Fibroblast of skin of scalp (primary cell): ENCODE measurements at places on chromosomes 5 and 9.
A peak's percentile ranks its signal among the peaks of the same experiment; 100 is the strongest.

GRCh38 chr5:160496784-160497183, 75.1 kb downstream of the PTTG1 start:
- peak; percentile 46 for DNase-seq

GRCh38 chr5:146758938-146759337, 119.6 kb downstream of the PPP2R2B start:
- no peak for DNase-seq

DNA sequence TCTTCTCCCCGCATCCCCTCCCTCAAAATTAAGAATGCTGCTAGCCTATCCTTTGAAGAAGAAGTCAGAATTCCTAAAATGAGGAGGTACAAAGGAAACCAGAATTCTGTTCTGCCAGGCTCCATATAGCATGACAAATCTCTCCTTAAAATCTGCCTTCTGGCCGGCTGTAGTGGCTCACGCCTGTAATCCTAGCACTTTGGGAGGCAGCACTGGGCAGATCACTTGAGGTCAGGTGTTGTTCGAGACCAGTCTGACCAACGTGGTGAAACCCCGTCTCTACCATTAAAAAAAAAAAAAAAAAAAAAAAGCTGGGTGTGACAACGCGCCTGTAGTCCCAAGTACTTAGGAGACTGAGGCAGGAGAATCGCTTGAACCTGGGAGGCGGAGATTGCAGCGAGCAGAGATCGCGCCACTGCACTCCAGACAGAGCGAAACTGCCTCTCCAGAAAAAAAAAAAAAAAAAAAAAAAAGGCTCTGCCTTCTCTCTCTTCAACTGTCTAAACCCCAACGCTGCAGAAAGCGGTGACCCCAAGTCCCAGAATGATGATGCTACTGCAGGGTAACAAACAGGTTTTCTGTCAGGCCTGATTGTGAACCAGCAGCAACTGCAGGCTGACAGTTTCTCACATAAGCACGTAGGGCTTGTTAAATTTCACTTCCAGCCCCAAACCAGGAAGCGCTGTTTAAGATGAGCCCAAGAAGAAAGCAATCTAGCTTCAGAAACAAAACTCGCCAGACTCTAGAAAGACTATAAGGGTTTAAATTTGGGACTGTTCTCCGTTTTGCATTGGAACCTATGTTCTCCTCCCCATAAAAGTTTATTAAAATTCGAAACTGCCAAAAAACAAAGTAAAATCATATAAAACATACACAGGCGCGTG, 963 bp upstream of the CAST start:
- DNase-seq = peak; percentile 56

- peak; percentile 55 for DNase-seq
These were observed 10.2 kb upstream of the TIFAB start for GRCh38 chr5:135462304-135462703.

DNA sequence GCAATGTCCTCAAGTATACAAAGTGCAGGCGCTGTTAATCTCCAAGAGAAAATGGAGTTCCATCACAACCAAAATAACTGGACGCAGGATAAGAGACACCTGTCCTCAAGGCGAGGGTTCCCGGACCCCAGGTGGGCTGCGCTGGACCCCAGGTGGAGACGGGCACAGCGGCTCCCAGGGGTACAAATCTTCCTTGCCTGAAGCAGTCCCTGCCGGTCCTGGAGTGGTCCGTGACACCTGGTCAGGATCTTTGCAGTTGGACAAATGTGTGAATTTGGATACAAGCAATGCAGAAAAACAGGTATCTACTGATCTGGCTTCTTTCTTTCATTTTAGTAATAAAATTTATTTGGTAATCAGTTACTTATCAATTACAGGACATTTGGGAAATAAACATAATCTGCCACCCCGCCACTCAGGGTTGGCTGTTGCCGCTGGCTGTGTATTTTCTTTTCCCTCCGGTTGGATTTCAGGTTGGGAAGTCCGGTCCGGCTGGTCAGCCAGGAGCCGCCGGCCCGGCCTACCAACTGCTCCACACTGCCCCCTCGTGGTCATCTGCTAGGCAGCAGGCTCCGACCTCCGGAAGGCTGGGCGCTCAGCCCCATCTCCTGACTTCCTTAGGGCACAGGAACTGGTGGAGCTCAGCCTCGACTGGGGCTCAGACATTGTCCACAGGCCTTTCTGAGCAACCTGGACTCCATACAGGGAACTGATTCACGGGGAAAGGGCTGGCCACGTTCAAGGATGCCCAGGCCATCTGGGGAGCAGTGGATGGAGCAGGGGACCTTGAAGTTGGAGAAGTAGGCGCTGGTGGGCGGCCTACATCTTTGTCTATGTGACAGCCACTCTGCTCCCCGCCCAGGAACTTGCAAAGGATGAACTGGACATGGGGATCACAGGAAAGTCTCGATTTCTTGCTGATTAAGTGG, 43.4 kb downstream of the NXNL2 start:
- DNase-seq = peak; percentile 70

- DNase-seq = peak; percentile 89
These were observed 59.2 kb downstream of the NDST1 start for GRCh38 chr5:150567031-150567717.

DNA sequence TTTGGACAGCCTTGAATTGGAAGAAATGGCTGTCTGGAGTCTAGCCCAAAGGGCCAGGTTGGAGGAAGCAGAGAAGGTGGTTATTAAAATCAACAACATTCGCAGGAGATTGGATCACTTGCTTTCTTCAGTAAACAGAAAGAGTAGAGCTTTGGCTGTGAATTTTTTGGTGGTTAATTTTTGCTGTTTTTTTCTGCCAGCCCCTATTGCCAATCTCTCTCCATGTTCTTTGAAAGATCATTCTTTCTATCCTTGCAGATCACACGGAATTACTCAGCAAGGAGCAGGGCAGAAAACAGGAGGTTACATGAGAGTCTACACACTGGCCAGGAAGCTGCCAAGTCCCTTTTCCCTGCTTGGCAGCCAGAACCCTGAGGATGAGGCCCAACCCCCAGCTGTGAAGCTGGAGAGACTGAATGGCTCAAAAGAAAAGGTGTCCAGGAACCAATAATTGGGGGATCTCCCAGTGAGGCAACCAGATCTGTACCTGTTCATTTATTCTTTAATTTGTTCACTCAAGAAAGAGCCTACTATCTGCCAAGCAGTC, 13.0 kb downstream of the GLRX start:
- DNase-seq = no peak

DNA sequence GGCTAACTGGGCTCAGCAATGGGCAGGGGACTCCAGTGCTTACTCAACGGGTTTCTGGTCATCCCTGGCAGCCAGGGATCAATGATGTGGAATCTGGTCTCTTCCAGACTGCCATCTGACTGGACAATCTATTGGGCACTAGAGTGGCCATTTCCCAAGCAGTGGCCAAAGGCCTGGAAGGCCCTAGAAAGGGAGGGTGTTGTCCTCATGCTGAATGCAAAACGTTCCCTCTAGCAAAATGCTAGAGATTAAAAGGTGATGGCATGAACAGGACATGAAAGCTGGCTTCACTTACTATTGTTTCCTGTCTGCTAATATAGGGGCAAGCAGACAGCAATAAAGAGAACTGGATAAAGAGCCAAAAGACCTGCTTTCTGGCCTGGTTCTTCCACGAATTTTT, 254.2 kb upstream of the PANK3 start:
- no peak for DNase-seq

GRCh38 chr5:122831984-122832383, 13.4 kb upstream of the SNX24 start:
- no peak for DNase-seq

- no peak for DNase-seq
These were observed 628.8 kb upstream of the RGMB start for GRCh38 chr5:98144710-98145109.

- DNase-seq = no peak
These were observed 104.0 kb downstream of the ATP10B start for GRCh38 chr5:160747987-160748386.

- DNase-seq = peak; percentile 99
These were observed 168.5 kb downstream of the AUH start for GRCh38 chr9:91193087-91193657.

DNA sequence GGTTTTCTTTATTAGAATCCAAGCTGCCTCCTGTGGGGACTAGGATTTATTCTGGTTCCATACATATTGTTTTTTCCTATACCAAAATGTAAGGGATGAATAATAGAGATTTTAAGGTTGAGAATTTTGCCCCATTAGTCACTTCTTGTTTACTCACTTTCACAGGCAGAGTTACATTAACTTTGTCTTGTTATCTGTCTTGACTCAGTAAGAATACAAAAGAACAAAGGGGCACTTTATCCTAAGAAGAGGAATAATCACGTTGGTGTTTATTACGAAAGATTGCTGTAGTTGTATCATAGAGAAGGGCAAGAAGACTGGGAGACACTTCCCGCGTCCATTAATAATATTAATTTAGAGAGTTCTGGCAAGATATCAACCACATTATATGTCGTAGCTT, 599.7 kb upstream of the FTMT start:
- DNase-seq = no peak

- peak; percentile 55 for DNase-seq
These were observed 35.6 kb downstream of the WWC1 start for GRCh38 chr5:168327019-168327421.
